ENCODE measurements at places on chromosomes 5 and 9. TPM values are rescaled to one million over a fixed set of nuclear protein-coding genes. Genes with fewer than 3 reads are reported as not detected.

DNA sequence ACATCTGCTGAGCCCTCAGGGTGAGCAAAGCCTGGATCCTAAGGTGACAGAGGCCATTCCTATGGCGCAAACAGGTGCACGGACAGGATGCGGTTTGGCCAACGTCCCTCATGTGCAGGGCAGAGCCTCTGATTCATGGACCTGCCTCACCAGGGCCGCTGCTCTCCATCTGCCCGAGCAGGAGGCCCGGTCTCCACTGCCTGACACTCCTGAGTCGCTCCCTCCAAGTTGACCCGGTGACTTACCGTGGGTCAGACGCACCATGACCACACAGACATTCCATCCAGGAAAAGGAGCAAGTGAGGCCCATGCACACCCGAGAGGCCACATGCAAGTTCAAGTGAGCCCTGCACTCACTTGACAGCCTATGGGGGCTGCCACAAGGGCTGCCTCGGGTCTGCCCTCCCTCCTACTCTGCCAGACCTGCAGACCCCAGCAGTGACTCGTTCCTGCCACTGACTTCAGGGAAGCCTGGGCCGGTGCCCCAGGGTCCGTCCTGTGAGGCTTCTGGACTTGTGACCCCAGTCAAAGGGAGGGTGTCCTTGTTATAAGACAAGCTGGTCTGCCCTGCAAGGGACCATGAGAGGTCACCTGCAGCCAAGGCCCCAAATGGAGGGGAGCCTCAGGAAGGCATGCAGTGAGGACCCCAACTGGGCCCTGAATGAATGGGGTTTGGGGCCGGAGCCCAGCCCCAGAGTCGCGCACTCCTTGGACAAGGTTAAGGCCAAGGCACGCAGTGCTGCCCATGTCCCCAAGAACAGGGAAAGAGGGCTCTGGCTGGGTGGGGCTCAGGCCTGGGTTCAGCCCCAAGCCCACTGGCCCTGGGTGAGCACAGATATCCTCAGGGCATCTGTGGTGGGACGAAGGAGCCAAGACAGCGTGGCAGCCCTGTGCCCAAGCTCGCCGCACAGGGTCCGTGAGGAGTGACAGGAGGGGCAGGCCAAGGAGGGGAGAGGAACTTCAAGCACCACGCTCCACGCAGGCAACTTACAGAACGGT lies 10.1 kb downstream of the BRD3OS start:
- DNase-seq: no peak

- DNase-seq: no peak
These were observed 9.4 kb downstream of the SLC38A9 start for GRCh38 chr5:55702598-55703345.

DNA sequence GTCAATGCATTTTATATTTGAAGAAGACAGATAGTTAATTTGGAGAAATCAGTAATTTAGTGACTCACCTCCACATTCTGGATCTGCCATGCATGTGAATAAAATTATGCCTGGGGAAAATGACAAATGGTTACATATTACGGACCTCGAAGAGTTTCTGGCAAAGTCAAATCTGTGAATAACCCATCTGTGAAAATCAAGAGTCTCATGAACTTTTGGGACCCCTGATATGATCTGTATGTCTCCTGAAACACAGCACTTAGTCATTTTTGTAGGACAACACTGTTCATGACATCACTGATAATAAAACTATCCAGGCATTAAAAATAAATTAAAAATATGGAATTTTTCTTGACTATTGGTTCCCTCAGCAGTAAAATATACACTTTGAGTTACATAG lies 584.5 kb downstream of the TLE4 start:
- DNase-seq: no peak

DNA sequence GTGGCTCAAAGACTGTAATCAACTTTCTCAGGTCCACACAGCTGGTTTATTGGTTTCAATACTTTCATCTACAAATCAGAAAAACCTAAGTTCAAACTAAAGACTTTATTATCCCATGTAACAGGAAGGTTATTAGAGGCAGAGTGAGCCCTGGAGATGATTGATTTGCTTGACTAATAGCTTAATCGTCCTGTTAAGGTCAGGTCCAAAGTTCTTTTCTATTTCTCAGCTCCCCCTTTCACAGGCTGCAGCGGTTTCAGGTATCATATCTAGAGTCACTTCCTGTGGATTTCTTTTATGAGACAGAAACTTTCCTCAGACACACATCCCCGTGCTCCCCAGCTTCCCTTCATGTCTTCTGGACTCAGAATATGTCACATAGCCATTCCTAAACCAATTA lies 166.4 kb downstream of the PRELID2 start:
- no peak for DNase-seq

GRCh38 chr5:172599204-172599567 lies 41.9 kb upstream of the NEURL1B start:
- DNase-seq: no peak

DNA sequence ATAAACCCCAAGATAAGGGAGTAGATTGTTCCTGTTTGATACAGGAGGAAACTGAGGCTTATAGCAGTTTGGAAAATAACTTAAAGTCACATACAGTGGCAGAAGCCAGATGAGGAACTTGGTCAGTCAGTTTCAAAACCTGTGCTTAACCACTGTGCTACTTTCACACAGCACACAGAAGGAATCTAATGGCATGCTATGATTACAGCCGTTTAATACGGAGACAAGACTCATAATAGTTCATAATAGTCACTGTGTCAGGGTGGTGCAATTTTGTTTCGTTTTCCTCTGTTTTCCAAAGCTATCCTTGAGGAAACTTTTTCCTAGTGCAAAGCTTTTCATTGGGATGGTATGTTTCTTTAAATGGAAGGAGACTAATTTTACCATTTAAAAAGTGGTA lies 112.3 kb downstream of the GCNT1 start:
- no peak for DNase-seq

GRCh38 chr5:157445745-157446411 lies 14.1 kb upstream of the NIPAL4 start:
- DNase-seq: no peak

DNA sequence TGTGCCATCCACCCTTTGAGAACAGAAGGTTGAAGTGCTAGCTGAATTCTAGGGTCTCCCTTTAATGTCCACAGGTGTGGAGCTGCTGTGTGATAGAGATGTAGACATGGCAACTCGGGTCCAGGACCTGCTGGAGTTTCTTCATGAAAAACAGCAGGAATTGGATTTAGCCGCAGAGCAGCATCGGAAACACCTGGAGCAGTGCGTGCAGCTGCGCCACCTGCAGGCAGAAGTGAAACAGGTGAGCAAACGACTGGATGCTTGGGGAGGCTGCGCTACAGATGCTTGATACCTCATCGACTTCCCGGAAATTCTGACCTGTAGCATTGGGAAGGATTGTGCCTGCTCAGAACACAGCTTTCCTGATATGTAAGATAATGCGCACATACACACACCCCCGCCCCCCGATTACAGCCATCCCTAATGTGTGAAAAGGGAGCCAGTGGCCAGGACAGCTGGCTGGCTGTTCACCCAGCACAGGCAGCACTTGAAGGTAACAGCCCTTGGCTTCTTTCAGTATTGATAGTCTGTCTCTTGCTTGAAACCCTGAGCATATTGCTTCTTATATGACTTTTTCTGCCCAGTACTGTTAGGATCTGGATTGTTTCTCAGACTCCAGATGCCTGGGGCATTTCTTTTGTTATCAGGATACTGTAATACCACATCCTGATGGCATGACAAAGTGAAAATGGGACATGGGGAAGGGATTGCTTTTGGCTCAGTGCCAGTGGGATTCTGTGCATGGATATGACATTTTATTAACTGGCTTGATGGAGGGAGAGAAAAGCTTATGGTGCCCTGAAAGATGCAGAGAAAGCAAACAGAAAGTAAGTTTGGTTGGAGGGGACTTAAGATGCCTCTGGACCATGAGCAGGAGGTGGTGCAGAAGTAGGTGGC lies 216.8 kb upstream of the OTULINL start:
- DNase-seq: peak; percentile 26

- no peak for DNase-seq
These were observed 1992.1 kb upstream of the NUDT12 start for GRCh38 chr5:105554568-105555169.

- DNase-seq: no peak
These were observed 237.4 kb downstream of the NR2F1-AS1 start for GRCh38 chr5:93343570-93343969.

DNA sequence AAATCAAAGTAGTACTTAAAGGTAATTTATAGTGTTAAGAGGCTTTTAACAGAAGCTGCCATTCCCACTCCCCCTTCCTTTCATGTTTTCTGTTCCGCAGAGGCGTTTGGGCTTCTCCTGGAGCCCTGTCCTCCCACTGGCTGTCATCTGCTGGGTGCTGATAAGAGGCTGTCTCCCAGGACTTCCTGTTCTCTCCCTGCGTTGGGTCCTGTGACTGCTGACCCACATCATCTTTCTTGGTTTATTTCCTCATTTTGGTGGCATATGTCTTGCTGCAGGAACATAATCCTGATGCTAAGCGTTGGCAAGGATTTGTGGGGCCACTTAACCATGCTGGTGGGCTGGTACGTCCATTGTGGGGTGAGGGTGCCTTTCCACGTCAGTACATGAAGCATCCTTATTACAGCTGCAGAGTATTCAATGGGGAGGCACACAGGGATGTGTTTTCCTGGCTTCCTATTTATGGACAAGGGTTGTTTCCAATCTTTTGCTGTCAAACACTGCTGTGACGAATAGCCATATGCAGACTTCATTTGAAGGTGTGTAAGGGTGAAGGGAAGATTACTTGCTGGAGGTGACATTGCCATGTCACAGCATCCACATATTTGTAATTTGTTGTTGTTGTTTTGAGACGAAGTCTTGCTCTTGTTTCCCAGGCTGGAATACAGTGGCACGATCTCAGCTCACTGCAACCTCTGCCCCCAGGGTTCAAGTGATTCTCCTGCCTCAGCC lies 22.3 kb upstream of the RNF130 start:
- no peak for DNase-seq

DNA sequence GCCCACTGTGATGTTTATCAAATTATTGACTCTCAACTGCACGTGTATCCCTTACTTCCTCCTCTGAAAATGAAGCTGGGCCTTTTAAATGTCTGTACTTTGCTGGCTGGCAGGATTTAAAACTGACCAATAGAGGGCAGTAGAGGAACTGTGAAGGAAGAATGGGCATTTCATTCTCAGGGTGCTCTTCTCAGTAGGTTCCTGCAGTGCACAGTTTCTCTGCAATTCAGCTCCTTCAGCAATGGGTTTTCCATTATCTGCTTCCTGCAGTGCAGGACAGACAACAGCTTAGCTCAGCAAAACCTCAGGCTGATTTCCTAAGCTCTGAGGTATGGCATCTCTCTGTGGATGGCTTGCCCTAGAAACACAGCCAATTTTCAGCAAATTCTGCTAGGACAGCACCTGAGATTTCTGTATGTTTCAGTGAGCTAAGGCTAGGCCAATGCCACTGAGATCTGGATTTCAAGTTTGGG lies 298.4 kb upstream of the PRDM9 start:
- DNase-seq: peak; percentile 43

- no peak for DNase-seq
These were observed 11.6 kb upstream of the SFXN1 start for GRCh38 chr5:175466700-175467318.

- no peak for DNase-seq
These were observed 245.7 kb upstream of the NR4A3 start for GRCh38 chr9:99576002-99576401.

DNA sequence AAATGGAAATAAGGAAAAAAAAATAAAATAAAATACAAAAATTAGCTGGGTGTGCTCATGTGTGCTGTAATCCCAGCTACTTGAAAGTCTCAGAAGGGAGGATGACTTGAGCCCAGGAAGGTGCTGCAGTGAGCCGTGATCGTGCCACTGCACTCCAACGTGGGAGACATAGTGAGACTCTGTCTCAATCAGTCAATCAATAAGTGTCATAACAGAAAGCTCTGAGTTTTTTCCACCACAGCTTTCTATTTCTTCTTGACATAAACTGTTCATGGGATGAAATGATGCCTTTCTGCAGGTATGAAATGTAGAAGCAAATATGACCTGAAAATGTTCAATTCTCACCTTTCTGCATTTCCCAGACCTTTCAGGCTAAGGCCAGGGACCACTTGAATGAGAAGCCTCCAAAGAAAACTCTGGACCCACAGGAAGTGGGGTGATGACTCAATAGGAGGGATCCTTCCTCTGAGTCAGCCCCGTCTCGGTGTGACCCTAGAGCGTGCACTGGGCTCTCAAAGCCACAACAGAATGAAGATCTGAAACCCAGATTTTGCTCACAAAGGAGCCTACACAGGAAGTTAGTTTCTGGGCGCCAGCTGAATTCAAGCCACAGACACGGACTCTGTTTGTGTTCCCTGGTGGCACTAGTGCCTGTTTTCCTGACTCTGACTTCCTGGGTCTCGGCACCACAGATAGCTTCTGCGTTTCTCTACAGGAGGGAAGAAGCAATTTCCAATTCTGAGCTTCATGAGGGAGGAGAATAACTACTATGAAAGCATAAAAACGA lies 62.0 kb downstream of the ANKH start:
- no peak for DNase-seq

DNA sequence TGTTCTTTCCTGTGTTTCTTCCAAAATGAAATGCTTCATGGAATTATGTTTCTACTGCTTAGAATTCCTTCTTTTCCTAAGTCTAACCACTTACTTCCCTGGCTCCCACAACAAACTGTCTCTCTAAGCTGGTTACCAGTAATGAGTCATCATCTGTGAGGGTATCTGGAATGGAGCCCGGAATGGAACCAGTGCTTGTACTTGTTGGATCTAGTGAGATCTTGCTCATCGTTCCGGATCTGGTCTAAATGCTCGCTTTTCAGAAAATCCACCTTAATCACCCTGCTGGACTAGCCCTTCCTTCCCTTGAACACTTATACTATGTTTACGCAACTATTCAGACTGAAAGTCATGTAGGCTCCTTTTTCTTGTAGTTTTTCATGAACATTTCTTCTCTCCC lies 184.8 kb downstream of the PBX3 start:
- no peak for DNase-seq

DNA sequence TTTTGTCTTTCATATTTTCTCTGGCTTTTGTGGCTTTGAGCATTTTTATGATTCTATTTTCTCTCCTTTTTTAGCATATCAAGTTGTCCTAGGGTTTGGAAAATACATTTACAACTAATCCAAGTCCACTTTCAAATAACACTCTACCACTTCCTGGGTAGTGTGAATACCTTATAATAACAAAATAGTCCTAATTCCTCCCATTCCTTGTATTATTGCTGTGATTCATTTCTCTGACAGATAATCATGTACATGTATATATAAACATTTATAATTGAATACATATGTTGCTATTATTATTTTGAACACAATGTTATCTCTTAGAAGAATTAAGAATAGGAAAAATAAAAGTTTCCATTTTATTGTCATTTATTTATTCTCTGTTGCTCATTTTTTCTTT lies 14.9 kb upstream of the ADAM19 start:
- DNase-seq: no peak

GRCh38 chr9:124342402-124342775 lies 72.9 kb downstream of the PSMB7 start:
- no peak for DNase-seq

The MAPK9 gene
- polyA plus RNA-seq: 39.3 TPM

The SUSD3 gene
- 12.0 TPM for polyA plus RNA-seq

The DCP2 gene
- polyA plus RNA-seq: 37.9 TPM

The COL23A1 gene
- 9.0 TPM for polyA plus RNA-seq

The ZNF483 gene
- 3.5 TPM for polyA plus RNA-seq

The CSF2 gene
- not detected for polyA plus RNA-seq

The LRRC14B gene
- 0.10 TPM for polyA plus RNA-seq

The PCA3 gene
- polyA plus RNA-seq: 1.3 TPM

The C9orf153 gene
- polyA plus RNA-seq: 0.10 TPM

The NEURL1B gene
- polyA plus RNA-seq: 15.9 TPM

Measured in renal pelvis (tissue), 12 donors.